HT1080 (cell line): ENCODE measurements at places on chromosomes 11 and 22. TPM values are rescaled to one million over a fixed set of nuclear protein-coding genes. Genes with fewer than 3 reads are reported as not detected.

DNA sequence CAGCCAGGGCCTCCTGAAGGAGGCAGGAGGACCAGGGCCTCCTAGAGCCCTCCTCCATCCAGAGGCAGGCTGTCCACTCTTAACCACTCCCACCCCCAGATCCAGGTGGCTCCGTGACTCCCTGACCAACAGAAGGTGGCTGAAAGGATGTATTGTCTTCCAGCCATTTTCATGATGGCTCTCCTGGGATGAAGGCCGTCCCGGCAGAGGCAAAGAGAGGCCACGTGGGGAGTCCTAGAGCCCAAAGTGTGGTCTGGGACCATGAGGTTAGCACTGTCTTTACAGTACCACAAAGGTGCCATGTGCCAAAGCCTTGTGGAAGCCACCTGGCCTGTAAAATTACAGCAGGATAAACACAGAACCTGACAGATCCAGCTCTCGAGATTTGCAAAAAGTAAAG is 42.3 kb downstream of the DUSP8 start:
- no peak for DNase-seq

The KRTAP5-8 gene
- not detected in 2 replicates for total RNA-seq

The CDPF1 gene
- total RNA-seq = 18.1 and 20.3 TPM in 2 replicates

GRCh38 chr11:20355221-20356219 is 8.0 kb upstream of the HTATIP2 start:
- DNase-seq = peak; percentile 54

DNA sequence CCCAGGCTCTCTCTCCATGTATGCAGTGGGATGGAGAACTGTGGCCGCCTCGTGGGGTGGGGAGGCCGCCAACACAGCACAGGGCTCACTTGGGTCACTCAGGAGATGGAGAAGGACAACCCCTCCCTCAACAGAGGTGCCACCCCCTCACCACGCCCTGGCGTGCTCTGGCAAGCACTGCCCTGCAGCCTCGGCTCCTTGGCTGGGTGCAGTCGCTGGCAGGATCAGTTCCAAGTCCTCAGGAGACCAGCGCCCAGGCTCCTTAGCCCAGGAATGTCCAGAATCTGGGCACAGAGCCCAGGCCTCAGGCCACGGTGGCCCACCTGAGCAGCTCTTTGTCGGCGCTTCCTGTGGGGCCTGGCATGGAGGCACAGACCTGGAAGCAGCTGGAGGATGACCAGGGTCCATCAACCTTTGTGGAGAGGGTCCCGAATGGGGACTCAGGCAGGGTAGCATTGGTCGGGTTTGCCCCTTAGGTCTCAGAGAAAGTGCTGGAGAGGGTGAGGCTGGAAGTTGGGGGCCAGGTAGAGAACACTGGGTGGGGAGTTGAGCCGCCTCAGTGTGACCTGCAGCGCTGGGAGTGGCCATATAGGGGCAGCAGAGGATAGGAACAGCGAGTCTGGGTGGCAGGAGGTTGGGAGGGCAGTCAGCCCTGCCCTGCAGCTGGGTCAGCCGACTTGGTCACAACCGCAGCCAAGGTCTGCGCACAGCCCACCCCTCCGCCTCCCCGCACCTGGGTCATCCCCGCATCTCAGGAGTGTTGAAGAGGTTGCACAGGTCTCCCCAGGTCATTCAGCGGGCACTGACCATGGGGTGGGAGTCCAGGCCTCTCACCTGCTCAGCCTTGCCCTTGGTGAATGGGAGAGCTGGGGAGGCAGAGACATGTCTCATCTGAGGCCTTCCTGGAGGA is 8.2 kb downstream of the SUSD2 start:
- DNase-seq = peak; percentile 59

DNA sequence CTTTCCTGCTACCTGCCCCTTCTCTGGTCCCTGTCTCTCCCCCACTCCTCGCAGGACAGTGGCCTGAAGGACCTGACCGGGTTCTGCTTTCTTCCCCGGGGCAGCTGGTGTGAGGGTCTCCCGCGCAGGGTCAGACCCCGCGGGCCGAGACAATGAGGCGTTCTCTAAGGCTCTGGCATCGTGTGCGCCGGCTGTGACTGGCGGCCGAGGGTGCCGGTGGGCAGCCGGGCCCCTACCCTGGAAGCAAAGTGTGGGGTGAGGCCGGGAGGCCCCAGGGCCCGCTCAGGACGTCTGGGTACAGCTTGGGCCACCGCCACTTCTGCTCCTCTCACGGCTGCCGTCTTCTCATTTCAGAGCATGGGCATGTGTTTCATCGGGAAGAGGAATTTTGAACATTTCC is 16.3 kb downstream of the TRMU start:
- no peak for DNase-seq
